PC-9 (cell line): ENCODE measurements at places on chromosomes 16 and 17. TPM values are rescaled to one million over a fixed set of nuclear protein-coding genes. Genes with fewer than 3 reads are reported as not detected.

The CDRT15L2 gene
- total RNA-seq: not detected in 2 replicates

The CD19 gene
- total RNA-seq: not detected in 2 replicates

The HSD3B7 gene
- total RNA-seq: 34.8 and 44.2 TPM in 2 replicates

The EVI2B gene
- total RNA-seq: not detected in 2 replicates

The HS3ST3A1 gene
- not detected in 2 replicates for total RNA-seq

The KCNJ12 gene
- 1.1 and 2.0 TPM in 2 replicates for total RNA-seq

The GNAO1 gene
- 2.8 and 3.9 TPM in 2 replicates for total RNA-seq

The SLC13A2 gene
- not detected in 2 replicates for total RNA-seq

DNA sequence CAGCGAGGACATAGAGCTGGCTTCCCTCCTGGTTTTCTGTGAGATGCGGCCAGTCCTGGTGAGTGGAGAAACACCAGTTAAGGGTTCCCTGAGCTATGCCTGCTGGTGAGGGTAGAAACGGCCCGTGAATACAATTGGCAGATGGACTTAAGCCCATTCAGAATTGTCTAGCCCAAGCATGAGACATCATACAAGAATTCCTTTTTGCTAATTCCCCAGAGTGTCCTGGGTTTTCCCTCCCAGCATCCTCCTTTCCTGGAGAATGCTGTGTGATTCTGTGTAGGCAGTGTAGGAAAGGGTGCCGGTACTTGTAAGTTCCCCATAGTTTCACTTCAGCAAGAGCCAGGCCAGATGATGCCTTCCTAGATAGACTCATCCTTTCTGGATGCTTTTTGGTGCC is 65.1 kb downstream of the SDR42E1 start:
- no peak overlapping the region for H3K27ac ChIP-seq

DNA sequence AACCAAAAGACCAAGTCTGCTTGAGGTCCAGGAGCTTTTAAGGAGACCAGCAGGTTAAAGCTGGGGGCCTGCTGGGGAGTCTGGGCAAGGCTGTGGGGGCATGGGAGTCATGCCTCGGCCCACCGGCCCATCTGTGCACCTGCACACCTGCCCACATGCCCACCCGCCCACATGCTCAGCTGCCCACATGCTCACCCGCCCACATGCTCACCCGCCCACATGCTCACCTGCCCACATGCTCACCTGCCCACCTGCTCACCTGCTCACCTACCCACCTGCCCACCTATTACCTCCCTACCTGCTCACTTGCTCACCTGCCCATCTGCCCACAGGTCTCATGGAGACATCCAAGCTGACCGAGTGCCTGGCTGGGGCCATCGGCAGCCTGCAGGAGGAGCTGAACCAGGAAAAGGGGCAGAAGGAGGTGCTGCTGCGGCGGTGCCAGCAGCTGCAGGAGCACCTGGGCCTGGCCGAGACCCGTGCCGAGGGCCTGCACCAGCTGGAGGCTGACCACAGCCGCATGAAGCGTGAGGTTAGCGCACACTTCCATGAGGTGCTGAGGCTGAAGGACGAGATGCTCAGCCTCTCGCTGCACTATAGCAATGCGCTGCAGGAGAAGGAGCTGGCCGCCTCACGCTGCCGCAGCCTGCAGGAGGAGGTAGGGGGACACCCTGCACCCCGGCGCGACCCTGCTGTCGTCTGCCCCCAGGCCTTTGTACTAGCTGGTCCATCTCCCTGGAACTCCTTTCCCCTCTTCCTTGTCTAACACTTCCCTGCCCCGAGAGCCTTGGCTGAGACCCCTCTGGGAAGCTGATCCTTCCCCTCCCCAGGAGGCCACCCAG is 14.0 kb downstream of the CARD14 start:
- H3K4me3 ChIP-seq: no peak overlapping the region
- no peaks in the 10 kb centered on the region for H3K27me3 ChIP-seq
- DNase-seq: no peak
- H3K27ac ChIP-seq: no peak overlapping the region
- no peaks in the 10 kb centered on the region for H3K4me1 ChIP-seq
- no peaks in the 10 kb centered on the region for H3K36me3 ChIP-seq

DNA sequence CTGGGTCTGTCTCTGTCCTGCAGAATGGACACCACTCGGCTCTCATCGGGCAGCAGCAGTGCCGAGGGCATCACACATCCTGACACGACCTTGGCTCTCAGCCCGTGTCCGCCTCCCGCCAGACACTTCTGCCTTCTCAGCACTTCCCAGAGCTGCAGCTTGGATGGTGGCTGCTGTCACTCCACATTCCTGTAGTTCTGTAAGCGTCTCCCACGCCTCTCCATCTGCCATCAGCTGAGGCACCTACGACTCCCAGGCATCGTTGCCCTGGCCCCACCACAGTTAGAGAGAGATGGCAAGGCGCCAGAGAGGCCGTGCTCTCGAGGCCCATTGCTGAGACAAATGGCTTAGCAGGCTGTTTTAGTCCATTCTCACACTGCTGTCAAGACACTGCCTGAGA is 195.9 kb upstream of the CHMP6 start:
- peaks cover 22% of the 10 kb centered on the region for H3K4me1 ChIP-seq
- DNase-seq: no peak
- H3K36me3 ChIP-seq: no peaks in the 10 kb centered on the region
- H3K4me3 ChIP-seq: no peak overlapping the region
- no peak overlapping the region for H3K27ac ChIP-seq

GRCh38 chr16:68384288-68385161 is 63.8 kb downstream of the SMPD3 start:
- no peak overlapping the region for H3K27ac ChIP-seq
- DNase-seq: no peak
- H3K4me3 ChIP-seq: no peak overlapping the region
- H3K36me3 ChIP-seq: no peaks in the 10 kb centered on the region
- H3K27me3 ChIP-seq: no peaks in the 10 kb centered on the region

DNA sequence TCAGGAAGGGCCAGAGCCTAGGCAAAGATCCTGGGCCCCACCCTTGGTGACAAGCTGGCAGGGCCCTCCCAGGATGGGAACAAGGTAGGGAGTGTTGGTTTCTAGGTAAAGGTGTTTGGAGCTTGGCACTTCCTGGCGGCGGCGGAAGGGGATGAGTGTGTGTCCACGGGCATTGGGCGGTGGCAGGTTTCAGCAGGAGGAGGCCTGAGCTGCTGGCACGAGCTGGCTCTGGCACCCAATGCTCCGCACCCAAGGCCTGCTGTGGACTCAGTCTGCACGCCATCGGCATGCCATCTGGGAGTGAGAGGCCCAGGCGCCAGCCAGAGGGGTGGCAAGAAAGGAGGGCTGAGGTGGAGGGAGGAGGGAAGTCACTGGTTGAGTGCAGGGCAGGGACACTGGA is 46.9 kb upstream of the TAC4 start:
- H3K36me3 ChIP-seq: no peaks in the 10 kb centered on the region
- peak overlapping the region; percentile 48; the same call in 1 of the 2 replicates for H3K4me3 ChIP-seq
- H3K27ac ChIP-seq: peak overlapping the region; percentile 88
- peaks cover 94% of the 10 kb centered on the region for H3K4me1 ChIP-seq
- peak; percentile 90 for DNase-seq

DNA sequence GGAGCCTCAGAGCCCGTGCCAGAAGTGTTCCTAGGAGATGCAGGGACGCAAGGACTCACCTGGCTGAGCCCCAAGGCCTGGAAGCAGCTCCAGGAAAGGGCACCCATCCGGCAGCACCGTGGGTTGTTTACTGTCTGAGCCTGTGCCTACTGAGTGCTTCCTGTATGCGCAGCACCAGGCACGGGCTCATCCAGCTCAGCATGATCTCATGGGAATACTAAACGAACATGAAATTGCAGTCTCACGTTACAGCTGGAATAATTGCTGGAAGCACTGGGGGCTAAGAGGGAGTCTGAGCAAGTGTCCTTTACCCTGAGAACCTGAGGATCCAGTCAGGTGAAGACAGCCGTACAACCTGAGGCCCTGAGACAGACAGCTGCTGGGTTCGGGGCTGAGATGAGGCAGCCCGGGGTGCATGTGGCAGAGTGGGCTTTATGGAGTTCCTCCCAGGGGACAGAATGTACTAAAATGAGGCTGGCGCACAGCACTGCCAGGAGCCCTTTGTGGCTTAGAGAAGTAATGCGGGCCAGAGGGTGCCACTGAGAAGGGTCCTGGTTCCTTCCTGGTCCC is 5.4 kb downstream of the CTRL start:
- DNase-seq: no peak
- no peaks in the 10 kb centered on the region for H3K27me3 ChIP-seq
- no peak overlapping the region for H3K27ac ChIP-seq

- no peak for DNase-seq
- H3K27me3 ChIP-seq: no peaks in the 10 kb centered on the region; the same call in 1 of the 2 replicates
- H3K4me3 ChIP-seq: no peak overlapping the region
- H3K4me1 ChIP-seq: no peaks in the 10 kb centered on the region
- no peaks in the 10 kb centered on the region for H3K36me3 ChIP-seq
Observed at GRCh38 chr17:11803231-11803969, 193.9 kb downstream of the ZNF18 start.

DNA sequence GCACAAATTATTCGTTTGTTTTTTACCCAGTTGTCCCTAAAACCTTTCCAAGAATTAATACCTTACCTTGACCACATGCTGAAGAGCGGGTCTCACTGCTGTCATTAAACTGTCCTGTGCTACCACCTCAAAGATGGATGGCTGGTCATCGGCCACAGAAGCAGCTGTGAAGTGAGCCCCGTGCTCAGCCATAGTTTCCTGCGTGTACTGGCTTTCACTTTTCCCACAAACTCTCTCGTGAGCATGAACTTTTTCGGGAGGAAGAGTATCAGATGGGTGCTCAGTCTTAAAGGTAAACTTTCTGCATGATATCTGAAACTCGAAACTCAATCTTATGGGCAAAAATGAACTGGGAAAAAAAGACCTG is 558 bp downstream of the PEX12 start:
- H3K27ac ChIP-seq: 0 out of 2 replicates have a peak overlapping the region, but pooled peaks have one; percentile 2
- peak overlapping the region; percentile 67 for H3K4me3 ChIP-seq
- H3K4me1 ChIP-seq: peaks cover 15% of the 10 kb centered on the region
- no peaks in the 10 kb centered on the region for H3K36me3 ChIP-seq

- no peak overlapping the region for H3K27ac ChIP-seq
- H3K27me3 ChIP-seq: peaks cover 24% of the 10 kb centered on the region
- no peaks in the 10 kb centered on the region for H3K4me1 ChIP-seq
- no peak overlapping the region for H3K4me3 ChIP-seq
Observed at GRCh38 chr17:5913032-5913531, 157.1 kb upstream of the WSCD1 start.

GRCh38 chr16:19142939-19143598 is 25.0 kb upstream of the SYT17 start:
- no peak for DNase-seq
- H3K27ac ChIP-seq: no peak overlapping the region
- H3K36me3 ChIP-seq: no peaks in the 10 kb centered on the region
- H3K27me3 ChIP-seq: no peaks in the 10 kb centered on the region

GRCh38 chr16:80607204-80607603 is 66.4 kb downstream of the DYNLRB2 start:
- no peak for DNase-seq
- no peak overlapping the region for H3K27ac ChIP-seq
- no peak overlapping the region for H3K4me3 ChIP-seq
- no peaks in the 10 kb centered on the region for H3K4me1 ChIP-seq
- no peaks in the 10 kb centered on the region for H3K36me3 ChIP-seq

- no peak overlapping the region for H3K27ac ChIP-seq
- no peaks in the 10 kb centered on the region for H3K36me3 ChIP-seq
- H3K4me3 ChIP-seq: no peak overlapping the region
- no peak for DNase-seq
- no peaks in the 10 kb centered on the region for H3K27me3 ChIP-seq
Observed at GRCh38 chr16:67939507-67940445, 3.1 kb upstream of the PSMB10 start.

- H3K4me3 ChIP-seq: no peak overlapping the region
- peaks cover 37% of the 10 kb centered on the region for H3K4me1 ChIP-seq
- no peaks in the 10 kb centered on the region for H3K27me3 ChIP-seq
- H3K36me3 ChIP-seq: peaks cover 7% of the 10 kb centered on the region; the same call in 1 of the 2 replicates
Observed at GRCh38 chr16:74448990-74449389, 27.7 kb upstream of the CLEC18B start.

- DNase-seq: no peak
- H3K4me3 ChIP-seq: no peak overlapping the region
- no peak overlapping the region for H3K27ac ChIP-seq
- no peaks in the 10 kb centered on the region for H3K27me3 ChIP-seq
- H3K4me1 ChIP-seq: no peaks in the 10 kb centered on the region
Observed at GRCh38 chr17:5331506-5331905, 49.4 kb downstream of the RABEP1 start.

DNA sequence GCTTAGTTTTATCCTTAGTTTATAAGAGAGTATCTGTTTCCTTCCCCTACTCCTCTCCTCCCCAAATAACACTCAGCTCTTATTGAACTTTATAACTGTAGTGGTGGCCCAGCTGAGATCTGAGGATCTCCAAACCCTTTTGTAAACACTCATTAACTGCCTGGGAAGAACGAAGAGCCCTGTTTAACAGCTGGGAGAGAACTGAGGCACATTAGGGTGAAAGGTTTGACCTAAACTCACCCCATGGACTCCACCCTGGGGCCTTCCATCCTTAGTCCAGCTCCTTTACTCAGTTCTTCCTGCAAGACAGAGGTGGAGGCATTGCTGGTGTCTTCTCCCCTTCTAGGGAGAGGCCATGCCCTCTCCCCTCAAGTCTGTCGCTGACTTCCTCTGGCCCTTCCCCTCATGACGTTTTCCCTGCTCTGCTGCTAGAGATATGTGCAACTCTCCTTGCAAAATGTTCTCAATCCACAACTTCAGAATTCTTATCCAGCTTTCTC is 1.2 kb upstream of the RARA start:
- H3K4me1 ChIP-seq: peaks cover 90% of the 10 kb centered on the region
- H3K27me3 ChIP-seq: no peaks in the 10 kb centered on the region
- no peak overlapping the region for H3K27ac ChIP-seq
- H3K36me3 ChIP-seq: no peaks in the 10 kb centered on the region

GRCh38 chr17:59491353-59492090 is 73.9 kb upstream of the DHX40 start:
- no peak for DNase-seq
- H3K36me3 ChIP-seq: no peaks in the 10 kb centered on the region
- no peak overlapping the region for H3K4me3 ChIP-seq
- H3K27me3 ChIP-seq: no peaks in the 10 kb centered on the region
- H3K27ac ChIP-seq: peak overlapping the region; percentile 12

DNA sequence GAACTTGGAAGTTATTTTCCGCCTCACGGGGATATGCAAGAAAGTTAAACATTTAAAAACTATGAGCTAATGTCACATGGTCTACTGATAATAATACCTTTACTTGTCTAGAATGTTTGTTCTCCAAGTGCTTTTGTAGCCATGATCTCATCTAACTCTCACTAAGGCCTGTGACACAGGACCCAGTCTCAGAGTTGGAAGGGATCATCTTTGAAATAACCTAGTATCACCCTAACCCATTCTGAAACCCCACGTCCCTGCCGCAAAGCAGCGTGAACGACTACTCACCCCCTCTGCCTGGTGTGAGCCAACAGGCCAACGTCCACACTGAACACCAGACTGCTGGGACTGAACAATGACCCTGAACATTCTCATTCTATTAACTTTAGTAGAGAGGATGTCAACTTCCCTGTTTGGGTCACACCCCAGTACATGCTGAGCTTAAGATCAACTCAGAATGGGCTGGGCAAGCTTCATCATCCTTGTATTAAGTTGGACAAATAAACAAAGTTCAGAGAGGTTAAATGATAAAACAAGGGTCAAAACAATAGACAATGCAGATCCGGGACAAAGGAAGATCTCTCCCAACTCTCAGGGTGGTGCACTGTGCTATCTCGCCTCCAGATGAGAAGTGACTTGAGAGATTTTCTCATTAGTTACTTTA is 54.8 kb upstream of the BCAR1 start:
- H3K27me3 ChIP-seq: no peaks in the 10 kb centered on the region
- H3K4me3 ChIP-seq: peak overlapping the region; percentile 25; the same call in 1 of the 2 replicates
- DNase-seq: peak; percentile 43
- H3K36me3 ChIP-seq: peaks cover 11% of the 10 kb centered on the region; the same call in 1 of the 2 replicates

GRCh38 chr17:82863383-82863940 is 23.6 kb upstream of the ZNF750 start:
- DNase-seq: no peak
- H3K27ac ChIP-seq: 0 out of 2 replicates have a peak overlapping the region, but pooled peaks have one; percentile 34
- peaks cover 37% of the 10 kb centered on the region for H3K4me1 ChIP-seq
- no peak overlapping the region for H3K4me3 ChIP-seq
- H3K27me3 ChIP-seq: no peaks in the 10 kb centered on the region
